ENCODE measurements at places on chromosomes 11 and 22. TPM values are rescaled to one million over a fixed set of nuclear protein-coding genes. Genes with fewer than 3 reads are reported as not detected.
A peak's percentile ranks its signal among the peaks of the same experiment; 100 is the strongest.

GRCh38 chr11:30830681-30831080 is 244.5 kb upstream of the MPPED2 start:
- no peak overlapping the region for H3K27ac ChIP-seq
- H3K4me1 ChIP-seq: no peaks in the 10 kb centered on the region
- no peak for DNase-seq
- peaks cover 6% of the 10 kb centered on the region for H3K27me3 ChIP-seq
- H3K36me3 ChIP-seq: peaks cover 6% of the 10 kb centered on the region

DNA sequence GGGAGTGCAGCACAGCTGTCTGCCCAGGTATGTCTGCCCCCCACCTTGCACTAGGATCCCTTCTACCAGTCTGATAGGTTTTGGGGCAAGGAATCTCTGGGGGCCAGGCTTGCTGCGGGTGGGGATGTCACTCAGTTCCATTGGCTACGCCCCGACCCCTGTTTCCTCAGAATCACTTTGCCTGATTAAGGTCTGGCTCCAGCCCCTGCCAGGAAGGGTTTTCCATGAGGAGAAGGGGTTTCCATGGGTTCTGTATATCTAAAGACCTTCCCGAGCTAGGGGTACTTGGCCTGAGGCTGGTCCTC is 14.0 kb downstream of the OTOG start:
- no peak overlapping the region for H3K27ac ChIP-seq
- peaks cover 5% of the 10 kb centered on the region for H3K27me3 ChIP-seq
- no peak for DNase-seq
- H3K4me1 ChIP-seq: no peaks in the 10 kb centered on the region

Gene POU2AF2
- total RNA-seq: not detected

- DNase-seq: no peak
- H3K36me3 ChIP-seq: no peaks in the 10 kb centered on the region
- no peak overlapping the region for H3K4me3 ChIP-seq
- H3K27me3 ChIP-seq: no peaks in the 10 kb centered on the region
Measured at GRCh38 chr22:40203572-40203971, 25.8 kb downstream of the TNRC6B start.

Gene CWC15
- 88.0 TPM for total RNA-seq

DNA sequence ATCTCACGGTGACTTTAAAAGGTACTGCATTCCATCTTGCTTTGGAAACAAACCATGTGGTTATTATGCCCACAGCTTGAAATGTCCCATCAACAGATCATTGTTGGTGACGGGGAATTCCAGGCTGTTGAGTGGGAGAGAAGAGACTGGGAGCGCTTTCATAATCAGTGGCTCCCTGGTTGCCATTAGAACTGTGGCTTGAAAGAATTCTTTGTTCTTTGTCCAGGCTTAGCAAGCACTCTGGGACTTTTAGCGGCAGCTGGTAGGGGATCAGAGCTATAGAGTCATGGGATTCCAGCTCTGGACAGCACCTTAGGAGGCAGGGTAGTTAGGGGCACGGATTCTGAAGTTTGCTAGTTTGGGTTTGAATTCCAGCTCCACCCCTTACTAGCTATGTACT is 22.0 kb downstream of the MMP20 start:
- H3K4me3 ChIP-seq: peak overlapping the region; percentile 6
- DNase-seq: peak; percentile 22
- H3K27me3 ChIP-seq: no peaks in the 10 kb centered on the region
- H3K27ac ChIP-seq: peak overlapping the region; percentile 65
- H3K4me1 ChIP-seq: peaks cover 34% of the 10 kb centered on the region

Gene SCN3B
- total RNA-seq: 3.6 TPM

Gene NADSYN1
- 42.9 TPM for total RNA-seq

DNA sequence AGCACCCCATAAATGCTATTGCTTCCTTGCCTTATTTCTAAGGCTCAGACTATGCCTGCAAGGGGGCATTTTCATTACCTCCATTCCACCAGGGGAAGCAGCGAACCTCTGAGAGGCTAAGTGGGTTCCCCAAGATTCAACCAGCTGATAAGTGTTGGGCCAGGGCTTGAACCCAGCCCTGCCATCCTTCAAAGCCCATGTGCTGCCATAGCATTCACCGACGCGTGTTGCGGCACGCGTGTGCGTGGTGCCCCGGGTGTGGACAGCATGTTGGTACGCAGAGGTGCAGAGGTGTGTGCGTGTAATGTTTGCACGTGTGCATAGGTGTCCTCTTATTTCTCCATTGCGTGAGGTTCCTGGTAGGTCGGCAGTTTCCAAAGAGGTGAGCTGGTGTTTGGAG is 66.0 kb upstream of the PPARA start:
- no peak overlapping the region for H3K4me3 ChIP-seq
- DNase-seq: no peak
- no peaks in the 10 kb centered on the region for H3K27me3 ChIP-seq
- peaks cover 4% of the 10 kb centered on the region for H3K4me1 ChIP-seq
- H3K36me3 ChIP-seq: no peaks in the 10 kb centered on the region
- H3K27ac ChIP-seq: no peak overlapping the region
